HCEC 1CT (cell line): ENCODE measurements at places on chromosomes 7 and 10.

GRCh38 chr7:112357136-112357535, 93.1 kb upstream of the IFRD1 start:
- no peak for DNase-seq

GRCh38 chr7:80882213-80882801, 36.5 kb downstream of the SEMA3C start:
- no peak for DNase-seq

GRCh38 chr7:157415486-157415885, 78.7 kb downstream of the DNAJB6 start:
- DNase-seq, result no peak

GRCh38 chr7:34739651-34740300, 81.8 kb downstream of the NPSR1 start:
- DNase-seq, result no peak

DNA sequence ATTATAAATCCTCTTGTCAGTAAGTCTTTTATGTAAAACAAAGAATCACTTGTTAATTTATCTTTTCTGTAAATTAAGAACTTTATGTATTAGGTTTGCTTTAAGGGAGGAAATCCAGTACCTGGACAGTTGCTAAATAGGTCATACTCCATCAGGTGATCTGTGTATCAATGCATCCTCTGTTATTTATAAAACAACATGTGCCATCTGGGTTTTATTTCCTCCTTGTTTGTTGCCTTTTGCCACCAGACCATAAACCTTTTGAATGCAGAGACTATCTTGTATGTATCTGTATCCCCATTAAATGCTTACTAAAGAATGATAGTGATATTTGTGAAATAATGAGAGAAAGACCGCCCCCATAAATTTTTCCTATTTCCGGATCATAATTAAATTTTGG, 70.0 kb downstream of the SLC35B4 start:
- DNase-seq, result no peak

GRCh38 chr10:97574374-97575126, 2.0 kb downstream of the ANKRD2 start:
- DNase-seq, result peak; percentile 35

DNA sequence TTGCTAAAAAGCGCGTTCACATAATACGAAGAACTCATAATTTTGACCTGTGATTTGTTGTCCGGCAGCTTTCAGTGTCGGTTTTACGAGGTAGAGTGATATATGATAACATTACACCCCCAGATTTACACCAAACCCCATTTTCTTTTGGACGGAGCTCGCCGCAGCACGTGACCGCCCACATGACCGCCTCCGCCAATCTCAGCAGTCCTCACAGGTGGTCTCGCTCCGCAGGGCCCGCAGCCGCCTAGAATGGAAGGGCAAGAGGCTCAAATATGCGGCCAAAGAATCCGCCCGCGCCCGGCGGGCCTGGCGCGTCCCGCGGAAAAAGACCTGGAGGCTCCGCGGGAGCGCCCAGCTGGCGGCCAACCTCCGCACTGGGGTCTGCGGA, at the start of gene HOXA7:
Gene HOXA7, minus strand, starts transcription at position 168 of the 391 bp plus-strand sequence. Its CDS starts 130 bp downstream, at position 38.
- DNase-seq, result peak; percentile 82

DNA sequence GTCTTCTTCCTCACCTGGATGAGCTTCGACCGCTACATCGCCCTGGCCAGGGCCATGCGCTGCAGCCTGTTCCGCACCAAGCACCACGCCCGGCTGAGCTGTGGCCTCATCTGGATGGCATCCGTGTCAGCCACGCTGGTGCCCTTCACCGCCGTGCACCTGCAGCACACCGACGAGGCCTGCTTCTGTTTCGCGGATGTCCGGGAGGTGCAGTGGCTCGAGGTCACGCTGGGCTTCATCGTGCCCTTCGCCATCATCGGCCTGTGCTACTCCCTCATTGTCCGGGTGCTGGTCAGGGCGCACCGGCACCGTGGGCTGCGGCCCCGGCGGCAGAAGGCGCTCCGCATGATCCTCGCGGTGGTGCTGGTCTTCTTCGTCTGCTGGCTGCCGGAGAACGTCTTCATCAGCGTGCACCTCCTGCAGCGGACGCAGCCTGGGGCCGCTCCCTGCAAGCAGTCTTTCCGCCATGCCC, 4.3 kb downstream of the GPER1 start:
- no peak for DNase-seq

GRCh38 chr7:135100856-135101255, 47.0 kb upstream of the TMEM140 start:
- peak; percentile 3 for DNase-seq

- no peak for DNase-seq
These were observed 199.2 kb downstream of the ADARB2 start for GRCh38 chr10:1538121-1538520.

- no peak for DNase-seq
These were observed 64.8 kb downstream of the OAT start for GRCh38 chr10:124353896-124354295.
